Glutamatergic neuron (in vitro differentiated cells): ENCODE measurements at places on chromosomes 11 and 22. TPM values are rescaled to one million over a fixed set of nuclear protein-coding genes. Genes with fewer than 3 reads are reported as not detected.

EFCAB6 gene
- total RNA-seq, result 0.96 TPM

GAL3ST1 gene
- 1.8 TPM for total RNA-seq

DAGLA gene
- total RNA-seq, result 9.6 TPM

OR8J1 gene
- not detected for total RNA-seq

SAA4 gene
- total RNA-seq, result not detected

JHY gene
- total RNA-seq, result 2.9 TPM

BSCL2 gene
- total RNA-seq, result 550 TPM

MB gene
- total RNA-seq, result not detected

PHF21B gene
- total RNA-seq, result 113 TPM

LMO2 gene
- 2.7 TPM for total RNA-seq

INPPL1 gene
- 62.8 TPM for total RNA-seq

OR52E6 gene
- total RNA-seq, result not detected

TMPRSS6 gene
- total RNA-seq, result 0.12 TPM

MYBPC3 gene
- total RNA-seq, result not detected

DDI1 gene
- not detected for total RNA-seq

CLMP gene
- total RNA-seq, result 24.2 TPM

CCDC81 gene
- 0.74 TPM for total RNA-seq

CRYBB1 gene
- total RNA-seq, result not detected

OR8D1 gene
- total RNA-seq, result not detected

MUC2 gene
- not detected for total RNA-seq

P2RX3 gene
- 496 TPM for total RNA-seq

MED17 gene
- total RNA-seq, result 73.0 TPM

DEUP1 gene
- total RNA-seq, result not detected

LPXN gene
- 3.8 TPM for total RNA-seq

VEGFB gene
- total RNA-seq, result 12.3 TPM

LGR4 gene
- total RNA-seq, result 87.1 TPM

GLB1L2 gene
- total RNA-seq, result 1.0 TPM

ELMOD1 gene
- total RNA-seq, result 0.81 TPM

SMPD1 gene
- 38.5 TPM for total RNA-seq

SAMM50 gene
- total RNA-seq, result 48.0 TPM

NXPE4 gene
- not detected for total RNA-seq

UPK3A gene
- total RNA-seq, result not detected

TSGA10IP gene
- total RNA-seq, result not detected

IGF2 gene
- 21.5 TPM for total RNA-seq

TBCEL gene
- total RNA-seq, result 36.5 TPM

EHF gene
- not detected for total RNA-seq

MYO7A gene
- total RNA-seq, result 11.6 TPM
